ENCODE measurements at places on chromosomes 11 and 22.

DNA sequence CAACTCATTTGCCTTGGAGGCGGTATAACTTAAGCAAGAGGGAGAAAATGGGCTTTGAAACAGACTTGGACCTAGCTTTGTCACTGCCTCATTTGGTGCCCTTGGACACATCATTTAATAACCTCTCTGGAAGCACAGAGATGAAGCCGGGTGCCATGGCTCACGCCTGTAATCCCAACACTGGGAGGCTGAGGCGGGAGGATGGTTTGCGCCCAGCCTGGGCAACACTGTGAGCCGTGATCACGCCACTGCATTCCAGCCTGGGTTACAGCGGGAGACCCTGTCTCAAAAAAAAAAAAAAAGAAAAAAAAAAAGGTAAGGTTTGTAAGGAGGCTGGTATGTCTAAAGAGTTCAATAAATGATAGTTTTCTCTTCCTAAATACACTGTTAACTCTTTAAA, 806 bp downstream of the COA4 start:
- DNase-seq: no peak

GRCh38 chr11:108916935-108917334, 252.1 kb downstream of the DDX10 start:
- no peak for DNase-seq

DNA sequence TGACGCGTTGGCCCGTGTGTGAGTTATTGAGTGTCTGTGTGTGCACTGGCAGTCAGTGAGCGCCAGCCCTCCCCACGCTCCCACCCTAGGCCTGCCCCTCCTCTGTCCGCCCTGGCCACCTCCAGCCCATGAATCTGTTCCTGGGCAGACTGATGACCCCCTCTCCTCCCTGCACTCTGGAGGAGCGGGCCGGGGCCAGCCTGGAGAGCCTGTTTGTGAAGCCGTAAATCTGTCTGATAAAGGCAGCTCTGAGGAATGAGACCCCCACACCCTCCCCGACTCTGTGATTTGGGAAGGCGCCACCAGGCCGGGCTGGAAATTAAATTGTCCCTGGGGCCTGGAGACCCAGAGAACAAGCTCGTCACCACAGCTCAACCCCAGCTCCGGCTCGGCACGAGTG, 8.6 kb downstream of the TSSC4 start:
- DNase-seq: no peak

DNA sequence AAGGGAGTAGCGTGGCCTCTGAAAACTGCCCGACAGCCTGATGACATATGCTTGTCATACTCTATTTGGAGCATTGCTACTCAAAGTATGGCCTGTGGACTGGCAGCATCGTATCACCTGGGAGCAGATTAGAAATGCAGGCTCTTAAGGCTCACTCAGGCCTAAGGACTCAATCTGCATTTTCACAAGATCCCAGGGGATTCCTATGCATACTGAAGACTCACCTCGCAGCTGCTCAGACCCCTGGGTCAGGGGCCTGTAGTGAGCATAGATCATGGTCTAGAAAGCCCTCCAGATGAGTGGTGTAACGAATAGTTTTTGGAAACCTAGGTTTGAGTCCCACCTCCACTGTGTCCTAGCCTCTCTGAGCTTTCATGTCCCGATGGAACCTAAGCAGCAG, 126.3 kb downstream of the FEZ1 start:
- no peak for DNase-seq

GRCh38 chr11:65133724-65134123, 595 bp downstream of the SYVN1 start:
- no peak for DNase-seq

DNA sequence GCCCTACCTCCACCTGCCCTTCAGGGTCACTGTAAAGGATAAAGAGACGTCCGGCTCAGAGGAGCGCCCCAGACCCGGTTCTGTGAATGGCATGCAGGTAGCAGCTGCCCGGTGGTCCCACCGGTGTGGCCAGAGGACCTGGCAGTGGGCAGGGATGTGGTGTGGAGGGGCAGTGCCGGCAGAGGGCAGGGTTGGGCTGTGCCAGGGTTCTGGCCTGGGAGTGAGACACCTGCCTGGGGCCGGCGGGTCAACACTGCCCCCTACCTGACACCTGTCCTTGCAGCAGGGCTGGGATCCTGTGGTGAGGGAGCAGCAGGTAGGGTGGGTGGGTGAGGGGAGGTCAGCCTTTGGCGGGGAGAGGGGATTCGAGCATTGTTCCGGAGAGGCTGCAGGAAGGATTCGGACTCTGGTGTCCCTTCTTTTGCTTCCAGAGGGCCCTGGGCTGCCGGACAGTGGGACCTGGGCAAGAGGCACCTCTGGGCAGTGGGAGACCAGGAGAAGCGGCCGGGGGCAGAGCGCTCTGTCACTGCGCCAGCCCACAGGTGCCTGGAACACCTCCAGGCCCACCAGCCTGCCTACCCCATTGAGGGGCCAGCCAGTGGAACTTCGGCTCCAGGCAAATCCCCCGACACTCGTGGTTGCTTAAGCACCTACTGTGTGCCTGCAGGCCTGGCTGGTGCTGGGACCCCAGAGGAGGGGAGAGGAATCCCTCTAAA, 1.6 kb upstream of the PHLDA2 start:
- DNase-seq: no peak

GRCh38 chr11:34337016-34337415, 20.8 kb downstream of the ABTB2 start:
- no peak for DNase-seq

DNA sequence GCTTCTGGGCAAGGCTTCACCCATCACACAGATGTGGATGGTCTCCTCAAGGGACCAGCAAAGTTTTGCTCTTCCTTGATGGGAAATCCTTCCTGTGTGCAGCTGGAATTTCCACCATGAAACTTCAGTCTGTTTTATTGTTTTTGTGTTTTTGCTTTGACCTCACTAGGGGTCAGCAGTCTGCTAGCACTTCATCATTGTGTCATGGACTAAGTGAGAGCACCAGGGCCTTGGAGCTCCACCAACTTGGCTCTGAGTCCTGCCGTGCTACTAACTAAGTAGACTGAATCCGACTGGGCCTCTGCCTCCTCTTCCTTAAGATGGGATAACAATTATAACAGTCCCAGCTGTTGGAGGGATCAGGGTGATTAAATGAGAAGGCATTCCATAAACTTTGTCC, 305.8 kb upstream of the NCAM1 start:
- DNase-seq: peak; percentile 3

- no peak for DNase-seq
These were observed 540 bp downstream of the PPARA start for GRCh38 chr22:46150655-46151477.

GRCh38 chr22:32579529-32580220, 105.1 kb downstream of the FBXO7 start:
- DNase-seq: no peak

GRCh38 chr11:57312511-57313021, 12.2 kb downstream of the TNKS1BP1 start:
- DNase-seq: no peak

DNA sequence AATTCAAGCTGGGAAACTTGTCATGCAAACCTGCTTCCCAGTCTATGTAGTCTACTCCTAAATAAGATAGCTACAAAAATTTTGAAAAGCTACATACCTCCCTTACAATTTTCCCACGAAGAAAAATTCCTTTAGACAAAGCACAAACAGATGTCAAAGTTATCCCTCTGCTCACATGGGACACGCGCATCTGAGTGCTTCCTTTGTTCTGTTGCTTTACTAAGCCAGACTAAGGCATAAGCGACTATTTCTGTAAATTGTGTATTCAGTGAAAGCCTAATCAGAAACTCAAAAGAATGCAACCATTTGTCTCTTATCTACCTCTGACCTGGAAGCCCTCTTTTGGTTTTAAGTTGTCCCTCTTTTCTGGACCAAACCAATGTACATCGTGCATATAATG, 583.7 kb upstream of the B3GAT1 start:
- DNase-seq: no peak

- no peak for DNase-seq
These were observed 21.2 kb downstream of the SCGB1A1 start for GRCh38 chr11:62439785-62440602.

DNA sequence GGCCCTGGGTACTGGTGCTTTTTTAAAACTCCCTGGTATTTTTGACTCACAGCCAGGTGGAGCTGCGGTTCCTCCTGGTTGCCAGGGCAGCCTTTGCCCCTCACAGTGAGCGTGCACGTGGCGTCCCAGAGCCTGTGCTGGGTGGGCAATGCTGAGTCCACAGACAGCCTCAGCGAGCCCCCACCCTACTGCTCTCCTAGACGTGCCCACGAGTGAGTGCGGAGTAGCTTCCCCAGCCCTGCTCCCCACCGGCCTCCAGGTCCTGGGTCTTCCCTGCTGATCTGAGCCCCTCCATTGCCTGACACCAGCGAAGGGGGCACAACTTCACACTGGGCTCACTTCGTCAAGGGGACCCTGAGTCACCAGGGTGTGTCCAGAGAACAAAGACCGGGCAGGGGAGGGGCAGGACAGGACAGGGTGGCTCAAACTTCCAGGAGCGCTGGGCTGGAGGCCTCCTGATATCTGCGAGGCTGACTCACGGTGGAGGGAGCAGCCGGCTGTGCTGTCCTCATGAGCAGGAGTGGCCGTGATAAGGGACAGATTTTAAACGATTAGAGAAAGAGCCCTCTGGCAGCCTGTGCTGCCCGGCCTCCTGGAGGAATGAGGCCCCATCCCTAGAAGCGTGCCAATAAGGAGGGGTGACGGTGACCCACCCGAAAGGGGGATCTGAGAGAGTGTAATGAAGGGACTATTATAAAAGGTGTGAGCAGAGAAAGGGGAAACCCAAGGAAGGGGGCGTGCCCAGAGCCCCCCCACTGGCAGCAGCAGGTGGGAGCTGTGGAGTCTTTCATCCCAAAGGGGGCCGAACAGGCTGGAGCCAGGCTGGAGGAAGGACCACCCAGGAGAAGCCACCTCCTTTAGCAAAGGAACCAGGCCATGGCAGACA, 129.3 kb upstream of the FGF3 start:
- DNase-seq: no peak

DNA sequence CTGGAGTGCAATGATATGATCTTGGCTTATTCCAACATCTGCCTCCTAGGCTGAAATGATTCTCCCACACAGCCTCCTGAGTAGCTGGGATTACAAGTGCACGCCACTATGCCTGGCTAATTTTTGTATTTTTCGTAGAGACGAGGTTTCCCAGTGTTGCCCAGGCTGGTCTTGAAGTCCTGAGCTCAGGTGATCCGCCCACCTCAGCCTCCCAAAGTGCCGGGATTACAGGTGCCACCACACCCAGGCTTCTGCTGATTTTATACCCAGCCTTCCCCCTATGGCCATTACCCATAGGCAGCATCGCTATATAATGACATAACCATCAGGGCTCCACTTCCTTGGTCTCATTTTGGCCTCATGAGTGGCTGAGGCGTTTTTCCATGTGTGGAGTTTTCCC, 60.6 kb upstream of the RAB1B start:
- DNase-seq: no peak

- DNase-seq: no peak
These were observed 7.0 kb upstream of the RDX start for GRCh38 chr11:110303414-110303826.

DNA sequence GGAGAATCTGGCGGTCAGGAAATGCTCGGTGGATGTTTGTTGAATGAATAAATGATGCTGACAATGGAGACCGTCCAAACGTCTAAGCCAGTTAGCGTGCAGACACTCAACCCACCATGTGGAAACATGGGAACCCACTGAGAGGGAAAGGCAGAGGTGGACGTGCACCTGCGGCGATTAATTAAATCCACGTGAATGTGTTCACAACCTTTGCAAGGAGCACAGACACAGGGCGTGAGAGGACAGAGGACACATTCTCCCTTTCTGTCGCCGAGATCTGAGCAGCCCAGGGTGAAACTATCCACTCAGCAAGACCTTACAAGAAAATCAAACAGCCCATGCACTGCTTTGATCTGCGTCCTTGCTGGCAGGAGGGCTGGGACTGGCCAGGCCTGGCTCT, 58.3 kb upstream of the LINC01488 start:
- DNase-seq: no peak

DNA sequence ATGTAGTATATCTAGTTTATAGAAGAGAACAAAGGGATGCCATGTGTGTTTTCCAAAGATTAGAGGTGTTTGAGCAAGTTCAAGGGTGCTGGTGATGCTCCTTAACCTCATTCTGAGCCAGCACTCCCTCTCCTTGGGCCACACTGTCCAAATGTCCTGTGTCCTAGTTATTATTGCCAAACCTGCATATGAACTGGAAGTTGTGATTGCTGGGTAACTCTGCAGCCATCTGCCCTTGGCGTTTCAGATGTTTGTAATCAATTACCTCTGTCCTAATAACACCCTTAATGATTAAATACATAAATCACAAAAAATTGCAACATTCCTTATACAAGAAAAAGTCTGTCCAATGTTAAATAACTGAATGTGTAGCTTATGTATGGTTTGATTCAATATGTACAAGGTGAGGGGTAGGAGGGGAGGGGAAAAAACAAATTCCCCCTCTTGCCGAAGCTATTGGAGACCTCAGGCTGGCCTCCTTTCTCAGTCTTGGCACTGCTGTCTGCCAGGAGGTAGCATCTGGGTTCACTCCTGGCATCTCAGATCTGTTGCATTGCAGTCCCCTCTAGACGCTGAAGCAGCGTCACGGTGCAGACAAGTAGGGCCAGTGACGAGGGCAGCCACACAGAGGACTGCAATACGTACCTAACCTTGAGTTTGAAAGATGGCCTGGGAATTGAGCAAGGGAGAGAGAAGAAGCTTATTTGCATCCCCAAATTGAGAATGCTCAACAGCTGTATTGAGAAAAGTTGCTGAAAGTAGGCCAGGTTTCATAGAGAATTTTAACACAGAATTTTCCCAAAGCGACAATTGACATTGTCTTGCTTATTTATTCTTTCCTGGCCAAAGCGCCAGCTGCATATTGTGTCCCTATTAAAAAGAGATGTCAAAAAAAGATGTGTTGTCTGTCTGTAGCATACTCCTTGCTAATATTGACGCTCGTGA, 89.6 kb upstream of the ARHGAP32 start:
- no peak for DNase-seq

DNA sequence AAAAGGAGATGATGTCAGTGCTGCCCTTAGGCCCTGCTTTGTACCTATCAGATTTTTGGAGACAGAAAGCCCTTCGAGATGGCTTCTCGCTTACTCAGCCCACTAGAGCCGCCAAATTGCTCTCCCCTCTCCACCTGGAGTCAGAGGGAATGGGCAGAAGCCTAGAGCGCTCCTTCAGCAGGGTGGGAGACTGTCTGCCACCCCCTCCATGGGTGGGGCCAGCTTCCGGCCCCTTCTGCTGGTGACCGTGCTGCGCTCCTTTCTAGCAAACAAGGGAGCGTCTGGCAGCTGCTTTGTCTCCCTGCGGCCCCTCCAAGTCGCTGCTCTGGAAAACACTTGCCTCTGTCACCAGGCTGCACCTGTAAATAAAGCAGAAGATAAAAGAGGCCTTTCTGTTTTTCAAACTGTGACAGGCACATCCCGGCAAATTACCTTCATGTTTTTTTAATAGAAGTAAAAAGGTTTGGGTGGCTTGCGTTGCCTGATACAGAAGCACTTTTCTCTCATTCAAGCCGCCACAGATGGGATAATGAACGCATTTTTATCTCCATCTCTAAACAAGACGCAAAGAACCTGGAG, 145.7 kb upstream of the NECTIN1 start:
- no peak for DNase-seq

- no peak for DNase-seq
These were observed 170.3 kb downstream of the KIRREL3 start for GRCh38 chr11:126830216-126830806.

Measured in esophagus squamous epithelium (tissue), 5 donors.